Stimulated activated CD8-positive, alpha-beta memory T cell treated with anti-CD3 and anti-CD28 coated beads, Interleukin-4, amount 100 ng/mL, for 4 hours (primary cell): ENCODE measurements at places on chromosomes 4 and X.

DNA sequence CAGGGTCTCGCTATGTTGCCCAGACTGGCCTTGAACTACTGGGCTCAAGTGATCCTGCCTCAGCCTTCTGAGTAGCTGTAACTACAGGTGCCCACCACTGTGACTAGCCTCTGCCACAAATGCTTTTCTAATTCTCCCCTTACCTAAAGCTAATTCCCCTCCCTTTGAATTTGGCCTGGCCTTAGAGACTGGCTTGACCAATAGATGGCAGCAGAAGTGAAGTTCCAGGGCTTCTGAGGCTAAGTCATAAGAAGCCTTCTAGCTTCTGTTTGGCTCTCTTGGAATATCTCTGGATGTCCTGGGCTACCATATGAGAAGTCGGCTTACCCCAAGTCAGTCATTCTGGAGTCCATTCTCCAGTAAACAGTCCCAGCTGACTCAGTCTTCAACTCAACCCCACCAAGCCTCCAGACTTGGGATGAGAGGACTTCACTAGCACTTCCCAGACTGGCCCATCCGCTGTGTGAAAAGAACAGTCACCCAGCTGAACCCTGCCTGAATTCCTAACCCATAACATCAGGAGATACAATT is 61.0 kb downstream of the HPRT1 start:
- DNase-seq, result no peak

DNA sequence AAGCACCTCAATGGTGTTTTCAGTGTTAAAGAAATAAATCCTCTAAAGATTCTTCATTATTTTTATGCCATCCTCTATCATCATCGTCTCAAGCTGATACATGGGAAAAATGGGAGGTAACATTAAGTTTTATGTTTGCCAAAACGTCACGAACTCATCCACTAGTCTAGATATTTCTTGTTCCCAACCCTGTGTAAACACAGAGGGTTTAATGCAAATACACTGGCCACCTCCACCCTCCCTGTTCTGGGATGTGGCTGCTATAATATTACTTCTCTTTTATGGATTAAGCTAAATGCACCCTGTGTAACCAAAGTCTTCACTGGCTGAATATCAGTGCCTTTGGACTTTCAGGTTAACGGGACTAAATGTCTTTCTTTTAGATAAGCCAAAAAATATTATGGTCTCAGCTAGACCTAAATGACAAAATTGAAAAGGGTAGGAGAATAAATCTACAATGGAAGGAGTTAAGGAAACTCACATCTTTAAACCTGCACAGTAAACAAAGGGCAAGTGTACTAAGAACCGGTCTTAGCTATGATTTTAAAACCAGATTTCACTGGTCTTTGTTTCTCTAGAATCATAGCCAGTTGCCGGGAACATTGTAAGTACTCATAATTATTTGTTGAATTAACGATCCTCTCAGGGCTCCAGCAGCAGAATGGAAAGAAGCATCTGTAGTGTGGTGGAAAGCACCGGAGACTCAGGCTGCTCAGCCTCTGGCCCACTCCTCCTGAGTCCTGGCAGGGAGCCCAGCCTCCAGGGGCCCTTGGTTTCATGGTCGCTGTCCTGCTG is 103.5 kb upstream of the NOCT start:
- DNase-seq, result no peak

DNA sequence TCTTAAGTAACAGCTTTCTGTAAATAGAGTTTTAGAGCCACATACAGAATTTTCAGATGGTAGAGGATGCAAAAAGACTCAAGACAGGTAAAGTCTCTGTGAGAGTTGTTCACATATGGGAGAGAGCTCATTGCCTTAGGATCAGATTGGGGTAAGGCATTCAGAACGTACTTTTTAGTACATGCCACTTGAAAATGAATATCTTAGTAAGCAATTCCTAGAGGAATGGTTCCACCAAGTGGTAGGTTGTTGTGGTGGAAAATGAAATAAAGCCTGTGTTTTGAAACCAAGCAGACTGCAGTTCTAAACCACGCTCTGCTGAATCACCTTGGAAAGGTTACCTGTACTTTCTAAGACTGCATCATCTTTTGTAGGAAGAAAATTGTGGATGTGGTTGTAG is 547.0 kb upstream of the LCORL start:
- DNase-seq, result no peak

DNA sequence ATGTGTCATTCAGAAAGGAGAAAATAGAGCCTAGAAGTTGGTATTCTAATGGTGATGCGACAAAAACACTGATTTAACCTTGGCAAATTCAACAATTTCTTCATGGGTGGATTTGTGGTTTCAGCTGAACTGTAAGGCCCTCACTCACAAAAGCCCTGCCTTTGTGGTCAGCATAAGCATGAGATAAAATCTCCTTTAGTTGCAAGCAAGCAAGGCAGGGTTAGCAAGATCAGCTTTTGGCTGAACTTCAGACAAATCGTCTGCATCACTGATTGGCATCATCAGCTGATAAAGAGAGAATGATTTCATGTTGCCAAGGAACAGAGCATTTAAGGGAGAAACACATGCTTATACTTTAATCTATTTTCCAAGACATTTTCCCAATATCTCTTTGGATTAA is 2582.2 kb downstream of the PCDH7 start:
- no peak for DNase-seq

DNA sequence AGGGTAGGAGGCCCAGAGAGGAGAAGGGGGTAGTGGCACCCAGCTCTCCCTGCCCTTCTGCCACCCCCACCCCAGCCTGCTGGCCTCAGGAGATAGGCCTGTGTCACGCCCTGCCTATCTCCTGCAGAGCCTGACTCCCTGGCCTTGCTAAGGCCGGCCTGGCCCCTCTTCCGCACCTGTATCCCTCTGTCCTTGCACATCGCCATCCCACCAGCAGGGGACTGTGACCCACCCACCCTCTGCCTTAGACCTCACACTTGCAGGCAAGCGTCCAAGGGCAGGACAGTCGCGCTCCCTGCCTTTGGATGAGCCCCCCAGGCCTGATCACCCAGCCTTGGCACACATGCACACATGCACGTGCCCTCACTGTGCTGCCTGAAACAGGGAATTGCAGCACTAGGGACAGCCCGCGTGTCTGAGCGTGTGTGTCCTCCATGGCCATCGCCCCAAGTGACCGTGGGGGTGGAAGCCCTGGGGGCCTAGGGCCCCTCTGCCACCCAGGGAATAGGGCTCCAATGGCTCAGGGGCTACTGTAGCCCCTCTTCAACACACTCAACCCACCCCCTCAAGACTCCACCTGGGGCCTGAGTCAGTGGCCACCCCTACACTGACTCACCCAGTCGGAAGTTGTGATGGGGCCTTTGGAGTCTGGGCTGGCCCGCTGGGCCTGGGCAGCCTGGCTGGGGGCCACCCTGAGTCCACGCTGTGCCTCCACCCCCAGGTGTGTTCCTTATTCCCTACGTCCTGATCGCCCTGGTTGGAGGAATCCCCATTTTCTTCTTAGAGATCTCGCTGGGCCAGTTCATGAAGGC is 2.1 kb downstream of the SLC6A8 start:
- DNase-seq, result no peak

DNA sequence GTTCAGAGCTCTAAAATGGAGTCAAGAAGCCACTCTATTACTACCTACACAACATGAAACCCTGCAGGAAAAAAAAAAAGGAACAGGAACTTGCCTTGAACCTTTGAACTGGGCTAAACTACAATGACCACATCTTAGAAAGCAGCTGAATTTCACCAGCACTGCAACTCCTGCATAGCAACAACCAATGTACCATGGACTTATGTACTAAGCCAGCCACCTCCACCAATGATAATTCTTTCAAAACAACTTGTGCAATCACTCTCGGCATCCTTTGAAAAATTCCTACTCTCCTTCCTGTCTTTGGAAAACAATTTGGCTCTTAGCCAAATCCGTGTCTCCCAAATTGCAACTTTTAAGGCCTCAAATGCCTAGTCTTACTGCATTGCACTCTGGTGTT is 26.8 kb upstream of the FMR1 start:
- no peak for DNase-seq
